ENCODE measurements at places on chromosomes 6 and 20.

DNA sequence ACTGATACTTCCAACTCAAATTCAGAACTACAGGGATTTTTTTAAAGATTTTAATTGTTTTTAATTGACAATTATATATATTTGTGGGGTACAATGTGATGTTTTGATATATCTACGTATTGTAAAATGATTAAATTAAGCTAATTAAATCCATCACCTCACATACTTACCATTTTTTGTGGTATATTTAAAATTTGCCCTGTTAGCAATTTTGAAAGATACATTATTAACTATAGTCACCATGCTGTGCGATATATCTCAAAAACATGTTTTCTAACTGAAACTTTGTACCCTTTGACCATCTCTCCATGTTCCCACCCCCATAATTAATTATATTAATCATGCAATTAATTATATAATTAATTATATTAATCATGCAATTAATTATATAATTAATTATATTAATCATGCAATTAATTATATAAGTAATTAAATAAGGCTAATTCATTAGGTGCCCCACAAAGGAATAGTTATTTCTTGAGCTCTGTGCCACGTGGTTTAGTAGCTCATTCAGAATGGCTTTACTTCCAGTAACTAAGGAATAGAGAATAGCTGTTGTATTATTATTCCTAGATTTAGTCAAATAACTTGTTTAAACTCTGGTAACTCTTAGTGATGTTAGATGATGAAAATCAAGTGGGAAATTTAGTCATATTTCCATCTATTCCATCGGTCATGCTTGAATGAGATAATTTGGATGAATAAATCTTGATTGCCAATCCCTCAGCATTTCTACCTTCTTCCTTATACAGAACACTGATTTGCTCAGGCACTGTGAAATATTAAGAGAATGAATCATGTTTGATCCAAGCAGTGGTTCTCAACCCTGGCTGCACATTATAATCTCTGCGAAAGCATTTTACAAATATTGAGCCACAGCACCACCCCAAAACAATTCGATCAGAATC is 25.1 kb downstream of the LOC128125822 start:
- no peak for DNase-seq

DNA sequence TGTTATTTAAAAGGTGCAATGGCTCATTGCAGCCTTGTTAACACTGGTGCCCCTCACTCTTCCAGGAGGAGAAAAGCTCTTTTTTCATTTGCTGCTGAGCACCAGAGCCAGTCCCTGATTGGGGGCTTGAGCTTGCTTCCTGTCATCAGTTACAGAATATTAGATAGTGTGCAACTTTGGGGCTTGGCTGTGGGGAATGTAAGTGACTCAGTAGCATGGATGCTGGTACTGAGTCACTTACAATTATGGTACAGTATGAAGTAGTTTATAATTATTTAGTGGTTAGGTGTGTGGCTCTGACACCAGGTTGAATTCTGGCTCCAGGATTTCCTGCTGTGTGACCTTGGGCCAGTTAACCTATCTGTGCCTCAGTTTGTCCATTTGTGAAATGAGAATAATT is 37.6 kb downstream of the ANKS1A start:
- DNase-seq: no peak

DNA sequence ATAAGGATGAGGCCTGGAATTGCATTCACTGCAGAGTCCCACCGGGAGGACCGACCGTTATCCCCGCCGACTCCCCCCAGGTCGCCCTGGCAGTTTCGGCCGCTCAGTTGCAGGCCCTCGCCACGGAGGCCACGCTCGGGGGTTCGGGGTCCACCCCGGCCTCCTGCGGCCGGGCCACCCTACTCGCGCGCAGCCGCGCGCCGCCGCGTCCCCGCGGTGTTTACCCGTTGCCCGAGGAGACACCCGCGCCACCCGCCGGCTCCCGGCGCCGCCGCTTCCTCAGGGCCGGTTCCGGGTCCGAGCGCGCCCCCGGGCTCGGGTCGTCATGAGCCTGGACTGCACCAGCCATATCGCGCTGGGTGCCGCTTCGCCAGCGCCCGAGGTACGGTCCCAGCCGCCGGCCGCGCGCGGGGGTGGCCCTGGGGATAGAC is at the start of gene CCDC170:
CCDC170 (plus strand) TSS at position 214 of the 431 bp plus-strand sequence; CDS start at position 326, 112 bp downstream.
- DNase-seq: peak; percentile 26

GRCh38 chr6:109961611-109962041 is 16.5 kb upstream of the GPR6 start:
- no peak for DNase-seq

- DNase-seq: no peak
Observed at GRCh38 chr6:154800338-154800737, 67.1 kb downstream of the SCAF8 start.

DNA sequence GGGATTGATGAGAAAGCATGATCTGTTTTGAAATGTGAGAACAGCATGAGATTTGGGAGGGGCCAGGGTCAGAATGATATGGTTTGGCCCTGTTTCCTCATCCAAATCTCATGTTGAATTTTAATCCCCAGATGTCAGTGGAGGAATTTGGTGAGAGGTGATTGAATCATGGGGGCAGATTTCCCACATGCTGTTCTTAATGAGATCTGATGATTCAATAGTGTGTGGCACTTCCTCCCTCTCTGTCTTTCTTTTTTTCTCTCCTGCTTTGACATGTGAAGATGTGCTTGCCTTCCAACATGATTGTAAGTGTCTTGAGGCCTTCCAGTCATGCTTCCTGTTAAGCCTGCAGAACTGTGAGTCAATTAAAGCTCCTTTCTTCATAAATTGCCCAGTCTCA is 1060.3 kb upstream of the CITED2 start:
- no peak for DNase-seq

- DNase-seq: no peak
Observed at GRCh38 chr6:35402136-35402855, 49.8 kb upstream of the FANCE start.

DNA sequence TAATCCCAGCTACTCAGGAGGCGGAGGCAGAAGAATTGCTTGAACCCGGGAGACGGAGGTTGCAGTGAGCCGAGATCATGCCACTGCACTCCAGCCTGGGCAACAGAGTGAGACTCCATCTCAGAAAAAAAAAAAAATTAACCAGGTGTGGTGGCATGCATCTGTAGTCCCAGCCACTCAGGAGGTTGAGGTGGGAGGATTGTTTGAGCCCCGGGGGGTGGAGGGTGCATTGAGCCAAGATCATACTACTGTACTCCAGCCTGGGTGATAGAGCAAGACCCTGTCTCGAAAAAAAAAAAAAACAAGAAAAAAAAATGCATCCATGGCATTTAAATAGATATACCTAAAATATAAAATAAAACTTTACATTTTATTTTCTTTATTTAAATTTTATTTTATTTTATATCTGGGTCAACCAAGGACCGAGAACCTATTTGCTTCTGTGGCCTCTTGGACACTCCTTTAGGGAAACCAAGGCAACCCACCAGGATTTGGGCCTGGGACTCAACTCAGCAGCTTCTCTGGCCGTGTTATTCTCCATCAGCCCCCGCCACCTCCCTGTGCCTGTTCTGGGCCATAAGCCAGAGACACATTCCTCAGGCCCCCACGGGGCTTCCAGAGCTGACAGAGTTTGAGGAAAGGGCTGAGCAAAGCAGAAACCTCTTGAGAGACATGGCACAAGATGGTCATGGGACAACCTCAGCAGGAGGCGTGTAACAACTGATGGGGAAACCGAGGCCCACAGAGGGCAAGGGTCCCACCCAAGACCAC is 6.2 kb downstream of the SNTA1 start:
- peak; percentile 40 for DNase-seq

DNA sequence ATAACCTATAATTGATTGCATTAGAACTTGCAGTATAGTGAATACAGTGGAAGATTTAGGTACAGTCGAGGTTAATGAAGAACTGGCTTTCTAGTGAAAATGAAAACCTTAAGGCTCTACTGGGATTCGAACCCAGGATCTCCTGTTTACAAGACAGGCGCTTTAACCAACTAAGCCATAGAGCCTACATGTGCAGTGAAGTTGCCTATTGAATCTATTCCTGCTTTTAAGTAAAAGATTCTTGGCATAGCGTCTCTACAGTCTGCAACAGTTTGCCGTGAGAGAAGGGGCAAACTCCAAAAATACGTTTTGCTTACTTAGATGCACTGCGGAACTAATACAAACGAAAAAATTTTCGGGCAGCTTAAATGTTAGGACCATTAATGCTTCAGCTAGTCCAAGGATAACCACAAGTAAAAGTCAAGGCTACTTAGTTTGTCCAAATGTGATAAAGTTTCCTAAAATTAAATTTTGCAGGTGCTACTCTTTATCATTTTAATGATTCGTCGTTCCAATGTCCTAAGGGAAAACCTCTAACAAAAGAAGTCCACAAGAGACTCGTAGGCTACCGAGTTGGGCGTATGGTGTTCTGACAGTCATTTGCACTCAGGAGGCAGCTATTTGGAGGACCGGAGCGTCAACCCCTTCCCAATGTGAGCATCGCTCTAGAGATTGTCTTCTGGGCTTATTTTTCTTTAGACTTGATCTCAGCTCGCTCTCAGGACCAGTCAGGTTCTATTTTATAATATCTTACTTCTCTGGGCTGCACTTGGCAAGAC is 31.3 kb upstream of the ZSCAN23 start:
- DNase-seq: no peak

DNA sequence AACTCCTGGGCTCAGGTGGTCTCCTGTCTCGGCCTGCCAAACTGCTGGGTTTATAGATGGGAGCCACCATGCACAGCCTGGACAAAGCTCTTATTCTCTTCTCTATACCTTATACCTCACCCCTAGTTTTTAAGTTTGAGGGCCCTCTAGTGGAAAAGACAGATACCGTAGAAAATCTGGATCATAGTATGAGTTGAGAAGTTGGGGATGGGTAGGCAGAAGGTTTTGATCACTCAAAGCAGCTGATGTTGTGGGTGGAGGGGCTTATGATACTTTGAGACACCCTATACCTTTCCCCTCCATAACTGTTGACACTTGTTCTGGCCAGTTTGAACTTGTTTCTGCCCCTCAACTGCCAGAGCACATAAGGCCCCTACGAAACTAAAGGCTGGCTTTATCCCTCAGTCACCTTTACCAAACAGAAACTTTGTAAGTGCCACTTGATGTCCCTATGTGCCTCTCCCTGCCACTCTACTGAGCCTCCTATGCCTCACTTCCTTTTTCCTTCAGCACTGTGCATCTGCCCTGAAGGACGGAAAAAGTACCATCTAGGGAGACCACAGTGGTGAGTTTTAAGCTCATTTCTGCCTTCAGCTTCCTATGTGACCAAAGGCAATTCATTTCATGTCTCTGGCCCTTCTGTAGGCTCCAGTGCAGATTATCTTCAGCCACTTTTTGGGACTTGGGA is 28.6 kb downstream of the RALY start:
- no peak for DNase-seq

GRCh38 chr6:139374357-139375225 is at the start of gene CITED2:
CITED2 (minus strand) TSS chr6:139374648; CDS start chr6:139373944, 704 bp downstream.
- DNase-seq: peak; percentile 83

GRCh38 chr20:973785-974194 is 28.3 kb downstream of the RSPO4 start:
- DNase-seq: no peak

- no peak for DNase-seq
Observed at GRCh38 chr6:131966443-131966842, 15.3 kb upstream of the CCN2 start.

GRCh38 chr6:129353067-129353466 is 356.9 kb downstream of the ARHGAP18 start:
- no peak for DNase-seq

DNA sequence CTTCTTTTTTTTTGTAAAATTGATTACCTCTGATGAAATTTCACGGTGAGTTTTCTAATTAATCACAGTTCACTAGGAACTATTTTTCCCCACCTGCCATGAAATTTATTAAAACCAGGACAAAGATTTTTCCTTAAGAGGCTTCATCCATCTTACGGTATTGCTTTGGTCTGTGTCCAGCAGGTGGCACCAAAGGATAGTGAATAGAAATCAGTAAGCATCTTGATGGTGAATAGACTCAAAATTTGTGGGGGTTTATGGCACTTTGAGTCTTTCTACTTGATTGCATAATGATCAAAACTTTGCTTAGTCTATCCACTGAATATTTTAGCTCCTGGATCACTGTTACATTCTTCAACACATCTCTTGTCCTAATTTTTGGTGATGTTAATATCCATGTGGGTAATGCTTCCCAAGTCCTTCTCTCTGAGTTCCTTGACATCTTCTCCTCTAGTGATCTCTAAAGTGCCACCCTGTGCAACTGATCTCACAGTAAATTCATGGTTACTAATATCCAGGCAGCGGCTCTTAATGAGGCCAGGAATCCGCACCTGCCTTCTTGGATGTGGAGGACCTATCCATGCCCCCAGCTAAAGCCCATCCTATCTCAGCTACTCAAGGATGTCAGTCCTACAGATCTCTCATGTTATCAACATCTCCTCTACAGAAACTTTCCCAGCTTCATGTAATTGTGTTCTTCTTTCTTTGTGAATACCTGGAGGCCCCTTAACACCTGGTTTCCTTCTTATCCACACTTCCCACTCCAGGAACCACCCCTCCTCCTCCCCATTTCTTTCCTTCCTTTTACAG is 54.5 kb downstream of the STMND1 start:
- peak; percentile 76 for DNase-seq

DNA sequence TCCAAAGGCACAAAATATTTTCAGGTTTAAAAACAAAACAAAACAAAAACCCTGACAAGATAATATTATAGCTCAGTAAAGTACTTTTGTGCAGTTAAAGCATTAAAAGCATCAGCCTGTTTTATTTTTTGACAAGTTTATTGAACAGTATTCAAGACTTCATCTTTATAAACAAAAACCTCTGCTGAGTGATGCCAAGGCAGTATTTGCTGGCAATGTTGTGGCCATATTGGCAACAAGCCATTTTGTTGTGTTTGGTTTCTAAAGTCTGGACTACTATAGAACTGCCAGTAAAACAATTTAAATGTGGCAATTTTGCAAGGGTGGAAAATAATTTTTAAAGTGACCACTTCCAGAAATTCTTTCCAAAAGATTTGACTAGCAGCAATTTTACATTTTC is 15.9 kb downstream of the CPNE1 start:
- no peak for DNase-seq

DNA sequence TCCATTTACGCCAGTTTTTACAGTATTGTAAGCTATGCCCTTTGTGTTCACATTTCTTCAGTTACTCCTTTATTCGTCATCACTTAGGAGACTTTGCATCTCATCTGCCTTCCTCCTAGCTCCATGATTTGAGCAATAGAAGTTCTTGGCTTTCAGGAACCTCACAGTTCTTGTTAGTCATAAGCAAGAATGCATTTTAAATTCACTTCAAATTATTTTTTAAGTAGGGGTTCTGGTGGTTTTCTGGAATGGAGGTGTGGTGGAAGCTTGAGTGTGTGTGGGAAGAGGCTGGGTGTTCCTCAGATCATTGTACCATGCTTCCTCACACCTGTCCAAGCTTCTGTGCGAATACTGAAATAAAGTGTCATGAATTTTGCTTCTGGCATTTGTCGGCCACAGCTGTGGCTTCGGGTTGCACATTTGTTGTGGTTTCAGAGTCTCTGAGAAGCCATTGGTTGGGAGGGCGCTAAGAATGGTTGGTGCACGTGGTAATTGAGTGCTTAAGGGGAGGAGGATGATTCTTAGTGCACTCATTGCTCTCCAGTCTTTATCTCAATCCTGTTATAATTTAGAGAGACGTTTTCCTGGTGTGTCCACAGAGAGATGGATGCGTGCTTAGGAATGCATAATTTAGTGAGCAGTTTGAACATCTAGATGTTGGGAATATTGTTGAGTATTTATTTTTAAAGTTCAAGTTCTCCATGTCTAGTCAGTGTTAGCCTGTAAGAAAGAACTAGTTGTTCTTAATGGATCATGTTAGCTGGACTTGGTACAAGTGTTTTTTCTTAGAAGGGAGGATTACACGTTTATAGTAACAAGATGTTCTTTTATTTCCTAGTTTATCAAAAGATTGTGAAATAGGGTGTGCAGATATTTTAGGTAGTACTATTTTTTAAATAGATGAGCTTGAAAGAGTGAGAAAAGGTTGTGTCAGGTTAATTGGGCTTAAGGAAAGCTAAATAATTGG is 31.9 kb downstream of the FOXO3 start:
- no peak for DNase-seq
